ENCODE measurements at places on chromosomes 4 and X. TPM values are rescaled to one million over a fixed set of nuclear protein-coding genes. Genes with fewer than 3 reads are reported as not detected.

The ATOH1 gene
- total RNA-seq: not detected

The RAB33A gene
- total RNA-seq: 21.3 TPM

The PCDH10 gene
- total RNA-seq: not detected

The GASK1B gene
- not detected for total RNA-seq

The ZAR1 gene
- not detected for total RNA-seq

The GYG2 gene
- total RNA-seq: not detected

Measured in activated naive CD4-positive, alpha-beta T cell treated with anti-CD3 and anti-CD28 coated beads, Interleukin-2, amount 10 ng/mL, durations not matched to agents 5 hours and 36 hours (primary cell).